ENCODE measurements at places on chromosomes 5 and 9.

DNA sequence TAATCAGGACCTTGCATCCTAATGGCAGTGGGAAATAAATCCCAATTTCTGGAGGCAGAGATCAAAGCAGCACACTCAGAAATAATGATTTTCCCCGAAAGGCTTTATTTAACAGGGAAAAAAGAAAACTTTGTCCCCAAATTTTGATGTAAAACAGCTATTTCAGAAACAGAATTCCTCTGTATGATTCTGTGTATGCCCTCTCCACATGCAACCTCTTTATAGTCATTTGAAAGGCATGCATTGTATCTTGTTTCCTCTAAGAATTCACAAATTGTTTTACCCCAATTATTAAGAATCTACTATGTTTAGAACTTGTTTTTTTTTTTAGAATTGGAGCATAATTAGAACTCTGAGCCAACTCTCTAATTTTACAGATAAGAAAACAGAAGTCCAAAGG lies 2.7 kb upstream of the PTAR1 start:
- DNase-seq, result no peak

- no peak for DNase-seq
Observed at GRCh38 chr9:13787234-13787833, 507.8 kb upstream of the MPDZ start.

GRCh38 chr5:84215521-84215920 lies 169.2 kb downstream of the EDIL3 start:
- DNase-seq, result no peak

GRCh38 chr9:124212381-124213050 lies 45.2 kb upstream of the NEK6 start:
- no peak for DNase-seq

- no peak for DNase-seq
Observed at GRCh38 chr5:14762549-14763216, 98.2 kb downstream of the OTULIN start.

DNA sequence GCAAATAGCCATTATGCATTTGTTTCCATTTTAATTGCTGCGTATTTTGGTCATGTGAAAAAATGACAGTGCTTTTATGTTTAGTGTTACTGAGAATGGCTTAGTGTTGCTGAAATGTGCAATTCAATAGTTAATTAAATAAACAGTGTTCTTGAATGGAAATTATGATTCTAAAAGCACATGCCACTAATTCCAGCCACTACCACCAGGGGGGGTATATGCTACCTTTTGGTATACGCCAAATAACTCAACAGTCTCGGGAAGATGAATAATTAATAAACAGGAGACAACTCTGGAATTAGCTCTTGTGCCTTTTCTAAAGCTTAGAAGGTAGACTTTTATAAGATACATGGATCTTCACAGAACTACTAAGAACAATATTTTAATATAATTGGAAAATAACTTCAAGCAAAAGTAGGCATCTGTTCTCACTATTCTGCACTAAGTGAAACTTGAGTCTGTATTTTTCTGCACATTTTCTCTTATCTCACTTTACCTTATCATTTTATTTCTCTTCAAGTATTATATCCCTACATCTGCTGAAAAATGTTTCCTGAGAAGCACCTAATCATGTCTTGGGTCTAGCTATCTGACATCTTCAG lies 83.5 kb upstream of the MINAR2 start:
- DNase-seq, result peak; percentile 1

GRCh38 chr9:108180541-108180940 lies 675.2 kb downstream of the ACTL7B start:
- DNase-seq, result no peak

DNA sequence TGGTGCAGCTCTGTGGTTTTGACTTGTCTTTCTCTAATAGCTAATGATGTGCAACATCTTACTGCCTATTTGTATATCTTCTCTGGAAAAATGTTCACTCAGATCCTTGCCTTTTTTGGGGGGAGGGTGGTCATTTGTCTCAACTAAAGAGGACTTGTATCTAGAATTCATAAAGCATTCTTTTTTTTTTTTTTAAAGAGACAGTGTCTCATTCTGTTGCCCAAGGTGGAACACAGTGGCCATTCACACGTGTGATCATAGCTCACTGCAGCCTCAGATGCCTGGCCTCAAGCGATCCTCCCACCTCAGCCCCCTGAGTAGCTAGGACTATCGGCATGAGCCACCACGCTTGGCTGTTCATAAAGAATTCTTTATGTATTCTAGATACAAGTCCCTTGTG lies 33.2 kb downstream of the HABP4 start:
- no peak for DNase-seq

DNA sequence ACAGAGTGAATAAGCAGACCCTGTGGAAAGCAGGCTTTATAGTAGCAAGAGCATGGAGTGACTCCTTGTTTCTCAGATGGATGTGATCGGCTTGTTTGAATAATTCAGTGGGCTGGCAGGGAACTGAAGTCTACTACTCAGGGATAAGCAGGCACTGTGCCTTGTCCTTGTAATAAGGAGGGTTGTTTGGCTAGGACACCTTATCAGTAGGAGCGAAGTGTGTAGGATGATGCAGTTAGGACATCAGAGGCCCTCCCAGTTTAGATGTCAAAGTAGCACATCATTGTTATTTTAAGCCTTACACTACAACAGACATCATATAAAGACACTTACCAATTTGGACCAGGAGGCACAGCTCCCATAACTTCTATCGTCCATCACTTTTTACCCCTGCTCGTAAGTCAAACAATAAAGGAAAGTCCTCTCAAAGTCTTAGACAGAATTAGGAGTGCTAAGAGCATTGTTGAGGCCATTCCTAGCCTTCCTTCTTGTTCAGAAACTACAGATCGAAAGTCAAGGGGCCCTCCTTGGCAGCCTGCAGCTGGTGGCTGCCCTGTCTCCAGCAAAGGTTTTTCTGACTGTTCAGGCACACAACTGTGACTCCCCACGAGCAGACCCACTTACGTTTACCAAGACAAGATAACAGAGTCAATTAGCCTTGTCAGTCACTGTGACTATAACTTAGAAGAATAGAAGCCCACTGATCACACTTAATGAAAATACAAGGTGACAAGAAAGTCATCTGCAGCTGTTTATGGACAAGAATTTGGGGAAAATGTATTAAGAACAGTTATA lies 218.6 kb downstream of the SNX18 start:
- no peak for DNase-seq

DNA sequence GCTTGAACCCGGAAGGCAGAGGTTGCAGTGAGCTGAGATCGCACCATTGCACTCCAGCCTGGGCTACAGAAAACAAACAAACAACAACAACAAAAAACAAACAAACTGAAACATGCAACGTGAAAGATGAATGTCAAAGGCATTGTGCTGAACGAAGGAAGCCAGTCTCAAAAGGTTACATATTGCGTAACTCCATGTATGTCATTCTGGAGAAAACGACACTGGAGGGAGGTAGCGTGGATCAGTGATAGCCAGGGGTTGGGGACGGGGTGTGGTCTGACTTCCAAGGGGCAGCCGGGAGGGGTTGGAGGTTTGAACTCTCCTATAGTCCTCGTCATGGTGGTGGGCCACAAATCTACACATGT lies 12.1 kb upstream of the WDR5 start:
- DNase-seq, result no peak

DNA sequence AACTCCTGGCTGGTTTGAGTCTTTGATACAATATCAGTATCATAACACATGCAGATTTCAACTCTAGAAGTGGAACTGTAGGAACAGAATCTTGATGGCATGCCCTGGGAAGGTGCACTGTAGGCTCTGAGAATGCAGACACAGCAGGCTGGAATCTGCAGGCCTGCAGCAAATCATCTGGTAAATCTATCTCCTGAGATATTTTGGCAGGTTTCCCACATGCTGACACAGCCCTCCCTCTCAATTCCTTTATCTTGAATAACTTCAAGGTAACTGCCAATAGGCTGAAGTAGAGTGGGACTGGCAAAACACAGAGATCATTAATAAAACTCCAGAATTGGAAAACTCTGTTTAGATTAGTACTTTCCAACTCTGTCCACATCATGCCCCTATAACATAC lies 177.8 kb upstream of the PCSK5 start:
- DNase-seq, result no peak

DNA sequence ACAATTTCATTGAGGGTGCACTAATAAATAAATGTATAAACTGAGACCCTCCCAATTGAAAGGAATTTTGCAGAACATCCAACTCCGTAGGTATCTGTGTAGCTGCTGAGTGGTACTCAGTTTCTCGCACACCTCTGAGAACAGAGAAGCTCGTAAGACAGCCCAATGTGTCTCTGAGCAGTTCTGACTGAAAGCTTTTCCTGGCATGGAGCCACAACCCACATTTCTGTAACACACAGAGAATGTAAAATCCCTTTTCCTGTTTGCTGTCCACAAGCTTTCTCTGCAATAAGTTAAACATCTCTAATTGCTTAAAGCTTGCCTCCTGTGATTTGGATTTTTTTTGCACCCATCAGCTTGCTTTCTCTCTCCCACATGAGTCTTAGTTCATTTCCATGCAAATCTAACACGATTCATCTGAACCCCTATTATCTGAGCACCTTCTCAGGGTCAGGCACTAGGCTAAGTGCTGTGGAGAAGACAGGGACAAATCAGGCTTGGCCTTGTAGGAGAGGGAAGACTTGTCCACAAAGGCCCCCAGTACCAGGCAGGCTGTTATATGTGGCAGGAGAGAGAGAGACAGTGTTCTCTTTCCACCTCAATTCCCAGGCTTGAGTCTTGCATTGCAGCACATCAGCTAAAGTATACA lies 44.2 kb upstream of the COL15A1 start:
- DNase-seq, result no peak

- no peak for DNase-seq
Observed at GRCh38 chr5:179819296-179820126, 1.2 kb upstream of the SQSTM1 start.

DNA sequence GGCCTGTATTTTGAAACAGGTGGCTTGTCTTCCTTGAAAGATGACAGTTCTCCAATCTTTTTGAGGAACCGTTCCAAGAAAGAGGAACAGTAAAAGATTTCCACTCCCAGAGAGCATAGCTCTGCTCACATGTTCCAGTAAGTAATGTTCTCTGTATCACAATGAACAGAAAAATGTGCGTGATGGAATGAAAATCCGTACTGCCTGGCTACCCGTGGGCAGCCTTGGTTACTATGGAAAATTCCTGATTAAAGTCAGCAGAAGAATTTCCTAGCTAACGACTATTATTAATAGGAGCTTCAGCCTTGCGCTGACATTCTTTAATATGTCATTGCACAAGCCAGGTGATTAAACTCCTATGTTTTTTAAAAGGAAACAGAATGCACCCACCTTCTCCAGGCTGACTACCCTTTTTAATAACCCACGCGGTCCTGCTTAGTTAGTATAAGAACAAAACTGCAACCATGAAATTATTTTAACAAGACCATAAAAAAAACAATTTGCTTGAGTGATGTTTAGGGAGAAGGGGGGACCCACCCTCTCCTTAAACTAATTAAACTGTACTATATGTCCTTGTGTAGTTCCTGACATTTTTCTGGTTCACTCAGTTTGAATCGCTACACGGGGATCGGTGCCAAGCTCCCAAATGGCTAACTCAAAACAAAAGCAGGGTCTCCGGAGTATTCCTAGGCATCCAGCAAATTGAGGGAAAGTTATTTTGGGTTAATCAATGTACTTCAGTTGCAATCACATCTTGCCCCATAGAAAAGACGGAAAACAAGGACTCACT lies 54.8 kb upstream of the CPEB4 start:
- DNase-seq, result no peak

- no peak for DNase-seq
Observed at GRCh38 chr5:39714036-39714698, 289.4 kb upstream of the DAB2 start.

DNA sequence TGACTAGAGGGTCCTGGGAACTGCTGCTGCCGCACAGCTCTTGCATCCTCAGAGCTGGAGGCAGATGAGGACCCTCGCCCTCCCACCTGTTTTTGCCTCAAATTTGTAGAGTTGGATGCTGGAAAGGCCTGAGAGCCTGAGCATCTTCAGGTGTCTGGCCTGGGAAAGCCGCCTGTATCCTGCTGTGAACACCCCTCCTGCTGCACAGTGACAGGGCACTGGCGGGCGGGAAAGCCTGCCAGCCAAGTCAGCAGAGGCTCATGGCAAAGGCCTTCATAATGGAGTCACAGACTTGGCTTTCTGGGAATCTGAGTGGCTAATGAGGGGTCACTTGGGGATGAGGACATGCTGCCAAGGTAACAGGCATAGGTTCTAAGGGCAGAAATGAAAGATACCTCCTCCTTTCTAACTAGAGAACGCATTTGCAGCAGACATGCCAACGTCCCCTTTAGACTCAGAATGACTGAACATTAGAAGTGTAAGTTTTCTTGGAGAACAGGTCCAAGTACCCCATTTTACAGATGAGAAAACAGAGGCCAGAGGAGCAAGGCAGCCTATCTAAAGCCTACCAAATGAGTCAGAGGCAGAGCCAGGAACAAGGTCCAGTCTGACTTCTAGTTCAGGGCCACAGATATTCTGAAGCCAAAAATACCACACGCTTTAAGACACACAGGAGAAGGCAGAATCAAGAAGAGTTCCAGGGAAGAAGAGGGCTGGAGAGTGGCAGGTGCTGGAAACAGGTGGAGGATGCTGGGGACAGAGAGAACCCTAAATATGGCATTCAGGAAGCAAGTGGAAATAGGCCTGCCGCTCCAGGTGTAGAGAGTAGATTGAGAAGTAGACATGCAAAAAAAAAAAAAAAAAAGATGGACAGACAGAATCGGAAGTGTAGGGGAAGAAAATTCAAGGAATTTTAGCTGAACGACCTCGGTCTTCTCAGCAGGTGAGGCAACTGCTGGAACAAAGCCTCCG lies 44.1 kb downstream of the EPB41L4B start:
- DNase-seq, result no peak

GRCh38 chr9:136328622-136329041 lies 1.3 kb downstream of the GPSM1 start:
- DNase-seq, result no peak

DNA sequence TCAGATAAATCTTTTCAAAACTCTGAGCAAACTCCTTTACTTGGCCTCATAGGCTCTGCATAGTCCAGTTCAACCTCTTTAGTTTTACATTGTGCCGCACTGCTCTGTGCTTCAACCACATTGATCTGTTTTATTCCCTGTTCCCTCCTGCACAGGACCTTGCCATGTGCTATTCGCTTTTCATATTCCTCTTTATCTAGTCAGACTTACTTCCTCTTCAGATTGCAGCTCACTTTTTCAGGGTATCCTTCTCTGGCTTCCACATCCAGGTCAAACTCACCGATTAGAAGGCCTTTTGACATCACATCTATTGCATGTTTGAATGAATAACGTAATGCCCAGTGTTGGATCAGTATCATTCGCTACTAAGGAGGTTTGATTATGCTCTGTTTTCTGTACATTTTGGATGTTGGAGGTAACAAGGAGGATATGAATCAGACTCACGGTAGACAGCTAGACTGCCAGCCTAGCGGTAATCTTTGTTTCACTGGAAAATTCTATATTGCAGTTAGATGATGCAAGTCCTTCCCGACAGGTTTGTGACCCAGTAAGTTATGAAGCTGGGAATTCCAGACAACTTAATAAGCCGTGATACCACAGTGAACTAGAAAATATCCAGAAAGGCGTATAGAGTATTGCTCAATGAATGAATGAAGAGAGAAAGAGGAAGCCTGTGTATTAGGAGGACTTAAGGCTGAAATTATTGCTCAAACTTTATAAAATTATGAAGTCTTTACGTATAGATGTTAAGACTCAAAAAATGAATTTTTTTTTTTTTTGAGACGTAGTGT lies 65.7 kb downstream of the IQGAP2 start:
- no peak for DNase-seq

- DNase-seq, result no peak
Observed at GRCh38 chr5:51829691-51830090, 446.4 kb downstream of the ISL1 start.
